Activated CD4-positive, alpha-beta T cell treated with anti-CD3 and anti-CD28 coated beads, Interleukin-2, amount 50 U/mL, for 4 hours (primary cell): ENCODE measurements at places on chromosomes 5 and 9.

GRCh38 chr9:91334053-91334452 is 27.7 kb downstream of the AUH start:
- no peak for DNase-seq

DNA sequence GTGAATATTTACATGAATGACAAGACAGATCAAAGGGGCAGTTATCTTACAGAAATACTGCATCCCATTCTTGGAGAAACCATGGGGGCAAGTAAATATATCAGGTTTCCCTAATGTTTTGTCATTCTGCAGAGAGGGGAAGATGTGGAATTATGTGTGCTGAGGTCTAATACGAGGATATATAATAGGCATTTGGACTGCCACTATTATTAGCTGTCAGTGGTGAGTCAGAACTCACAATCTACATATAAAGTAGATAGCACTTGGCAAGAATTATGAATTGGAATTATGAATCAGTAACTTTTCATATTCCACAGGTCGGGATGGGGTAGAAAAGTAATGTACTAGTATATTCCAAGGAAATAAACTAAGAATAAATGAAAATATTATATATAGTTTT is 121.7 kb downstream of the GIN1 start:
- no peak for DNase-seq

GRCh38 chr9:129143031-129143927 is 32.1 kb downstream of the PTPA start:
- peak; percentile 72 for DNase-seq

DNA sequence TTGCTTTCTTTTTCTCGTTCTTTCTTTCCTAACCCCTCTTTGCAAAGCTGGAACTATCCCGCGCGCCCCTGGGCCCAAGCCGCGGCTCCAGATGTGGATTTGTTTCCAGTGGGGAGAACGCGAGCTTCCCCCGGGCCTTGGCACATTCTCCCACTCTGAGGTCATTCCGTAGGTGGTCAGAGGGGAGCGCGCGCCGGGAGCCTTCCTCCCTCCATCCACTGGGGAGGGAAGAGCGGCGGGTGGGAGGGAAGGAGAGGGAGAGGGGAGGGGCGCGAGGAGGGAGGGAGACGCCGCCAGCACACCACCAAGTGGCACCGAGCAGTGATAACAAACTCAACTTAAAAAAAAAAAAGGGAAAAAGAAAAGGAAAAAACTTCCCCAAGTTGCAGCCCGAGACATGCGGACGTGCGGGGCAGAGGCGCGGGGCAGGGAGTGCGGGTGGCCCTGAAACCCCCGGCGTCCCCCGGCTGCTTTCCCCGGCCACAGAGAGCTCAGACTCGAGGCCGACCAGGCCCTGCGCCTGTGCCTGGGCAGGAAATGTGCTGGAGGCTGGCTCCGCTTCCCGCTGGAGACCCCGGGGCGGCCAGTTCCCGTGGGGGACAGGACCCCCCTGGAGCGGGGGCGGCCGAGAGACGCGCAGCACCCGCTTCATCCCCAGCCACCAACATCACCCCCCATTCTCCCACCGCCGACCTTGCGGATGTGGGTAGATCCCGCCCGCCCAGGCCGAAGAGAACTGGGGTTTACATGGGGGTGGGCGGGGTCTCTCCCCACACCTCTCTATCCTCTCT is 3.1 kb downstream of the IER5L start:
- DNase-seq, result no peak

DNA sequence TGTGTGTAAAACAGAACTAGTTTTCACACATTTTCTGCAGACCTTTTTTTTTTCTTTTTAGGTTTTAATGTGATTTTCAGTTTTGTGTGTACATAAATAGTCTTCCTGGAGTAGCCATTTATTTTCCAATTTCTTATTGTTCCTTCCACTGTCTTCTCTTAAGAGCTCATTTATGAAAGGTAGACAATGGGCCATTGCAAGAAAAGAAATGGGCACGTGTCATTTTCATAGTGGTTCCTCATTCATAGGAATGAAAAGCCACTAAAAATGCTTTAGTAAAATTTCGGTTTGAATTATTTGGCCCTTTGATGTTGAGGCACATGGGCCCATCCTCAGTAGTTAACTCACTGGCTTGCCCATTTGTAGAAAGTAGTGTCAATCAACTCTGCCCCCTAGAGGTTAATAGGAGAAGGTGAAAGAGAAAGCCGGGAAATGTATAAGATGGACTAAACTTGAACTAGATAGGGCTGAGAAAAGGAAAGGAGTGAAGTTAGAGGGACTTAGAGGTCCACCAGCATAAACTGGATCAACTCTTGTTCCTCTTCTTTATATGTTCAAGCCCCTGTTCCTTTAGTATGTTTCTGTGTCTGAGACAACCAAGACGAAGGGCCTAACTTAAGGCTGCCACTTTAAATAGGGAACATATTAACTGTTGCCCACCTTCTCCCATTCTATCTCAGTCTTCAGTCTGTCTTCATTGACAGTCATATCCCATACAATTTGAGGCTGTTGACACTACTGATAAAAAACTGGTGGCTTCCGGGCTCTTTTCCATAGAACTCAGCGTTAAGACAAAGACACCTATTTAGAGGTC is 72.6 kb downstream of the SMARCA2 start:
- no peak for DNase-seq

GRCh38 chr5:84628918-84629317 is 244.2 kb upstream of the EDIL3 start:
- no peak for DNase-seq

DNA sequence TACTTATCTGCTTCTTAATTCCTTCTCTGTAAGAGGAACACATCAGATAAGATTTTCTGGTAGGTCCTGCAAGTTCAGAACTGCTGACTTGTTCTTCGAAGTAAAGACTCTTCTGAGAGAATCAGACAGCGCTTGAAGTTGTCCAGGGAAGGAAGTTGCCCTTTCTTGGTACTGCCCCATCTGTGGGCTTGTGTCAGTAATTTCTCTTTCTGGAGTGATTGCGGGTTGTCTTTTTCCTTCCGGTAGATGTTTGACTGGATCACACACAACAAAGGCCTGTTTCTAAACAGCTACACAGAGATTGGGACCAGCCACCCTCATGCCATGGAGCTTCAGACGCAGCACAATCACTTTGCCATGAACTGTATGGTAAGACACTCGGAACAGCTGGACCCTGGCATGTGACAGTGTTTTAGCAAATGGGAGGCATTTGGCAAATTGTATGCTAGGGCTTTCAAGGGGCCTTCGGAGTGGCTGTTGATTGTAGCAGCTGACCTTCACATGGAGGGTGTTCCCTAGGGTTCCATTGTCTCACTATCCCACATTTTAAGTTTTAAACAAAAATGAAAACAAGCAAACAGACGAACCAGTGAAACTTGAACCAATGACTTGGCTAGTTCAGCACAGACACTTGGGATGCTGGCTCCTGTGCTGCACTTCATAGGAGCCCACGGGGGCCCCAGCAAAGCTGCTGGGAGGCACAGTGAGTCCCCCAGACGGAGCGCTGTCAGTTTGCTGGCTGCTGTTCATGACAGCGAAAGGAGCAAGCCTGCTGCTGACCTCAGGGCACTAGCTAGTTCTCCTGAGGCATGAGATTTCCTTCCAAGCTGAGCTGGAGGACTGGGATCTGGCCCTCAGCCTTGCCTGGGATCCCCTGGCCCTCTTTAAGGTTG is 149.9 kb downstream of the TRIO start:
- no peak for DNase-seq

GRCh38 chr5:180135128-180135955 is 63.8 kb upstream of the RNF130 start:
- no peak for DNase-seq

GRCh38 chr9:126372716-126373115 is 46.1 kb downstream of the MVB12B start:
- DNase-seq, result no peak

DNA sequence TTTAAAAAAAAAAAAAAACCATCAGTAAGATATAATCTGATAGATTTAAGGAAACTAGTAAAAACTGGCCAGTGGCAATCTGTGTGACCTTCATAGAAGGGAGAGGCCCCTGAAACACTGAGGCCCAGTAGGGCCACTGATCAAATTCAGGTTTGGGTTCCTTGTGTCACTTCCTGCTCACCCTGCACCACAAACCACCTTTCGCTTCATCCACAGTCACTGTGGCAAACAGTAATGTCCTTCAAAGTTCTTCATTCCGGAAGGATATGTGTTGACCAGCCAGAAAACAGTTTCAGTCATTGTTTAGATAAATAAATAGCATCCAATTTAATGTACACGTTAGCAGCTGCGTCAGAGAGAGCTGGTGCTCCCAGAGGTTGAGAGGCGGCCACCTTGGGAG is 222.1 kb downstream of the CFAP90 start:
- DNase-seq, result no peak

DNA sequence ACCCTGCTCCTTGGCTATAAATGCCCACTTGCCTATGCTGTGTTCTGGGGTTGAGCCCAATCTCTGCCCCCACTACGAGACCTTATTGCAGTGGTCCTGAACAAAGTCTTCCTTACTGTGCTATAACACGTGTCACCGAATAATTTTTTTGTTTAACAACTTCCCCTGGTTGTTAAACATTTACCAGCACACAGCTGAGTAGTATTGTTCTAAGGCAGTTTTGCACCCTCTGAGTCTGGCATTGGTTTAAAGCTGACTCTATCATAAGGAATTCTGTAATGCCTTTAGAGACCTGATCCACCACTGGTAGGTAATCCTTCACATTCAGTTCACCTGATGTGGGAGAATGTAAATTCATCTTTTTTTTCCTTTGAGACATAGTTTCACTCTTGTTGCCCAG is 25.6 kb upstream of the ANKRD31 start:
- no peak for DNase-seq

- peak; percentile 46 for DNase-seq
Observed at GRCh38 chr5:14665949-14666348, 1.4 kb downstream of the OTULIN start.

GRCh38 chr5:162806195-162806594 is 631.2 kb upstream of the CCNG1 start:
- no peak for DNase-seq

GRCh38 chr9:21696411-21696871 is 106.0 kb upstream of the MTAP start:
- no peak for DNase-seq

DNA sequence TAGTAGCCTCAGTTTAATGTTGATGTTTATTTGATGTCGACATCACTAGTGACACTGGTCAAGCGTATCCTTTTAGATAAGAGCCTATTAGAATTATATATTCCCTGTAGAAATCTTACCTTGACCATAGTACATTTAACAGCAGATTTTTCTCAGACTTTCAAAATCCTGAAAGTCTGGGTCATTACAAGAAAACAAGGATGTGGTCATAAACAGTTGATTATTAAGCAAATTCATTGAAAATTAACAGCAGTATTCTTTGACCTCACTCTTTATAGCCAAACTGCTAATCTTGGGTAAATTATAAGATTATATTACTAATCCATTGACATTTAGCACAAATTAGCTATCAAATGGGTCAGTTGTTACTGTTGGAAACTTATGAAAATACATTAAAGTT is 83.4 kb downstream of the GHR start:
- DNase-seq, result no peak

DNA sequence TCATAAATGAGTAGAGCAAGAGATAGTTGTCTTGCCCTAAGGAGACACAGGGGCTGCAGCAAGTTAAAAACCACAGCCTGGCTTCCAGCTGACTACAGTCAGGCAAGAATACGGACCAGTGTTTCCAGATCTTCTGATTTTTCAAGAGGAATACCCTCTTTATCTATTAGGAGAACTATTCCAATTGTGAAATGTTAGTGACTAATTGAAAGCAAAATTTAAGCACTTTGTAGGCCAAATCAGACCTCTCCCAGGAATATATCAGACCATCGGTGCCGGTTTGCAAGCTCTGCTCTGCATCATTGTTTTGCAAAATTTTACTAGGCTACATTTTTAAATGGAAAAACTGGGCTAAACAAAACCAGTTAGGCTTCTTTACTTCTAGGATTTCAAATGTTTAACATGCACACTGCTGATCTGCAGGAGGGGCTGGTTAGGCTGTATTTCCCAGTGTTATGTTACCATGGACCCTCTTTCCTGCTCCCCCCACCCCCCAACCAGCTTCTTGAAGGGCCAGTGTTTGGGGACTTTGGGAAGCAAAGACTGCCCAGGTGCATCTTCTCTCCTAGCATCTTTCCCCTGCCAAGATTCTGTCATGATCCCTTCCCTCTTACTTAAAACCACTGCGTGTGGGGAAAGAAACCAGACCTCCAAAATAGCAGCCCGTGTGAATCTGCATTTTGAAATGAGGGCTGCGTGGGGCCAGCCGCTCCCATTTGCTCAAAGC is 1.1 kb upstream of the ARSI start:
- DNase-seq, result no peak

- no peak for DNase-seq
Observed at GRCh38 chr5:15938186-15938585, 241.4 kb downstream of the MARCHF11 start.

DNA sequence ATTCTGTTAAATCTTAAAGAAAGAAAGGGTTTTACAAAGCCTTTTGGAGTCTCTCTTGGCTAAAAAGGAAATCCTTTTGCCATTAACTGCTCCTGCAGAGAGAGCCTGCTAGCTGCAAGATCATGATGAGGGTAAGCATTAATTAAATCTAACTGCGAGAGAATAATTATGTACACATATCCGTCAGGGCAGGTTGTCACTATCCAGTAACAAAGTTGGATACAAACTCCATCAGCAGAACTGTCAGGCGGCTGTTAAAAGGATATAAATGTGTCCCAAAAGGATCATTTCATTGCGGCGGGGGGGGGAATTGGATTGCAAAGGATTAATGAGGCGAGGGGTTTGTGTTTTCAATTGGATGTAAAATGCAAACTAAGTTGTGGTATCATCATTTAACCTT is 289.3 kb downstream of the ASTN2 start:
- no peak for DNase-seq

- DNase-seq, result no peak
Observed at GRCh38 chr9:84212246-84212645, 128.3 kb downstream of the SLC28A3 start.

DNA sequence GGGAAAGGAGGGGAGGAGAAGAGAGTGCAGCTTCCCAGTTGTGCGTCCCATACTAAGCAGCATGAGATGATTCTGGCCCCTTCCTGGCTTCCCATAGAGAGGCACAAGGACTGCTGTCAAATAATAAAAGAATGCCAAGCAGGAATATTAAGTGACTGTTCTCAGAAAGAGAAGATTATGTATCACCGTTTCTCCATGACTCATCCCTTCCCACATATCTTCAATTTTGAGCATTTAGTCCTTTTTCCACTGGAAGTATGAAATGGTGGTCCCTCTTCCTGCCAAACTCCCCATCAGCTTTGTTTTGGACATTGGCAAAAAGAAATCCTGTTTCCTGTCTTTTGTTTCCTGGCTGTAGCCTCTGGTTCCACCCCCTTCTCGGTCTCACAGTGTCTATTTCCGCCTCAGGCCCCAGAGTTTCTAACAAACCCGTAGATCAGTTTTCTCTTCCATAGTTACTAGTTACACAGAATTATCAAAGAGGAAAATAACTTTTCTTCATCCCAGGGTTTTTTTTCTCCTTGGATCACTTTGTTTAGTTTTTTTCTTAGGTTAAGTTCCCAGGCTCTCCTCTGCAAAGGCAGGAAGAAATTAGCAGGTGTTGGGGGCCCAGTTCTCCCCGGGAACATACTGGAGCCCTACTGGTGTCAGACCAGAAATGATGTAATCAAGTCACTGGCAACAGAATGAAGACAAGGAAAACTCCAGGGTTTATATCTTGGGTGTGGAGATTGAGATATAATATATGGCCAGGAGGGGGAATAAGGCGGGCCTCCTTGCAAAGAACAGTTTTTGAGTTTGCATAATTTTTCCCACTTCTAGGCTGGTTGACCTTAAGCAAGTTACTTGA is 26.4 kb upstream of the ARHGAP26 start:
- no peak for DNase-seq
